ENCODE measurements at places on chromosomes 4 and X.

GRCh38 chr4:113455061-113455460 lies 306.5 kb downstream of the CAMK2D start:
- no peak for DNase-seq

DNA sequence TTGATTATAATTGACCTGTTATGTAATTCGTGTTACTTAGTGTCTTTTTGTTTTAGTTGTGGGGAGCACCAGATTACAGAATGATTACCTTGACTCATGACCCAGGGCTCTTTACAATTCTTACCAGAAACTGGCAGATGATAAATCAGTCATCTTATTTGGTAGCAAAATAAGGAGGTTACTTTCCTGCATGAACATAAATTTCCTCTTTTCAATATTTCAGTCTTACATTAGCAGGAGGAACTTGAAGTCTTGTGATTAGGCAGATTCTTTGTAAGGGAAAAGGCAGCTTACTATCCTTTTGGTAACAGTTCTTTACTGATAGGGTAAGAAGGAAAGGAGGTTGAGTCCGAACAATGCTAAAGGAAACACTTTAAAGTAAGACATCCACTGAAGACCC lies 26.0 kb upstream of the SLC25A5 start:
- no peak for DNase-seq

DNA sequence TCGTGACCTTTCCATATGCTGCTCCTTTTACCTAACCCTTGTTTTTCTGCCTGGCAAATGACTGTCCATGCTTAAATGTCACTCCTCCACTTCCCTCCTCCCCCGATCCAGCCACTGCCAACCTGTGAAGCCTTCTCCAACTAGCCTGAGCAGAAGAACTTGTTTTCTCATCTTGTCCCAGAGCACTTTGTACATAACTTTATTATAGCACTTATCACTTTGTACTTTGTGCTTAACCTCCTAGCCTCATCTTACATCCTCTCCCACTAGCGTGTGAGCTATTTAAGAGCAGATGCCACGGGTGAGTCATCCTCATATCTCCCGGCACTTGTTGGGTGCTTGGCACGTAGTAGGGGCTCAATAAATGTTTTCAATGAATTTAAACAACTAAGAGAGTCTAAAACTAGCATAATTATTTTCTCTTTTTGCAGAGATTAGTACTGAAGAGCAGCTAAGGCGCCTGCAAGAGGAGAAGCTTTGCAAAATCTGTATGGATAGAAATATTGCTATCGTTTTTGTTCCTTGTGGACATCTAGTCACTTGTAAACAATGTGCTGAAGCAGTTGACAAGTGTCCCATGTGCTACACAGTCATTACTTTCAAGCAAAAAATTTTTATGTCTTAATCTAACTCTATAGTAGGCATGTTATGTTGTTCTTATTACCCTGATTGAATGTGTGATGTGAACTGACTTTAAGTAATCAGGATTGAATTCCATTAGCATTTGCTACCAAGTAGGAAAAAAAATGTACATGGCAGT lies 46.9 kb downstream of the XIAP start:
- no peak for DNase-seq

GRCh38 chrX:136736690-136737089 lies 44.0 kb downstream of the ARHGEF6 start:
- no peak for DNase-seq

GRCh38 chr4:120065974-120066516 lies 603 bp downstream of the MAD2L1 start:
- no peak for DNase-seq

DNA sequence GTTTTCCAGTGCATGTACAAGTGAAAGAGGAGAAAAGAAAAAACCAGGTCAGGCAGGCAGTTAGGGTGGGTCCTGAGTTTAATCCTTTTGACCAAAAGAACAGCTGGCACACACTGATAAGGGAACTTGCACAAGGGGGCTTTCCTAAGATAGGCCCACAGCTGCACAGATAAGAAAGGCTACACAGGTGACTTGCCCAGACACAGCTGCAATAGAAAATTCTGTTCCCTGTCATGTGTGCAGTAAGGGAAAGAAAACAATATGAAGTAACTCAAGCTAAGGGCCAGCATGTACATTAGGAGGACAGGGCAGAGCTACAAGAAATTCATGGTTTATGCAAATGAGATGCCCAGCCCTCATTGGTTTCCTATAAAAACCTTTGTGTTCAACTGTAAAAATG lies 32.9 kb downstream of the LUZP4 start:
- DNase-seq = no peak

GRCh38 chr4:23934915-23935314 lies 45.1 kb upstream of the PPARGC1A start:
- DNase-seq = no peak

GRCh38 chr4:18007625-18008024 lies 13.9 kb downstream of the LCORL start:
- DNase-seq = no peak

- no peak for DNase-seq
Measured at GRCh38 chr4:142396279-142396678, 449.8 kb downstream of the INPP4B start.

GRCh38 chr4:76233967-76234678 lies 17.4 kb upstream of the FAM47E start:
- DNase-seq = no peak

DNA sequence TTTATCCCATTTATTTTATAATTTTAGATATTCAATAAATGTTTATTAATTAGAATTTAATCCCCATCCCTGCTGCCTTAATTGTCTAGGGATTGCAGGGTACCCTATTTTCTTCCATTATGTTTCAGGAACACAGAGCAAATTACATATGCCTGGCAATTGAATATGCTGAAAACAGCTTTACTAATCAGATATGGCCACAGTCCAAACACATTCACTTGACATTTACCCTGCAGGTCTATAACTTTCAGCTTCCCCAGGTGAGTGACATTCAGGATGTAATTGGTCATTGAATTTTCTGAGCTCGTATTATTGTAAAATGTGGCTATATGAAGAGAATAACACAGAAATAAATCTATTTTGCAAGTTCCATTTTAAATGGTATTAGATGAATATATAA lies 218.7 kb upstream of the NDST4 start:
- DNase-seq = no peak

DNA sequence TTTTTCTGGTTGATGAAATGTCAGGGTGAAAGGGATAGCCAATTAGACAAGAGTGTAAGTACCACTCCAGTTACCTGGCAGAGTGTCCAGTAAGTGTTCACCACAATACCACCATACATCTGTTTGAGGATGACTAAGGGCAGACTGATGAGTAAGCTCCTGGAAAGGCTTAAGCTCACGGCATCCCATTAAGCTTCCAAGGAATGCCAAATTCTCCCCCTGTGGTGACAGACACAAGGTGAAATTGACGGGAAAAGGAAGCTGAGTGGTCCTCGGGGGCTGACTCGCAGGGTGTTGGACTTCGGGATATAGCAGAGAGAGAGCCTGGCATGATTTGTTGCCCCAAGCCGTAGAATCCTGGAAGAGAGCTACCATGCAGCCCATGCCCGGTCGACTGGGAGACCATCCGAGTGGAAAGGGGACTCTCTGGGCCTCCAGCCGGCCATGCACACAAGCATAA lies 7.6 kb upstream of the BST1 start:
- no peak for DNase-seq

DNA sequence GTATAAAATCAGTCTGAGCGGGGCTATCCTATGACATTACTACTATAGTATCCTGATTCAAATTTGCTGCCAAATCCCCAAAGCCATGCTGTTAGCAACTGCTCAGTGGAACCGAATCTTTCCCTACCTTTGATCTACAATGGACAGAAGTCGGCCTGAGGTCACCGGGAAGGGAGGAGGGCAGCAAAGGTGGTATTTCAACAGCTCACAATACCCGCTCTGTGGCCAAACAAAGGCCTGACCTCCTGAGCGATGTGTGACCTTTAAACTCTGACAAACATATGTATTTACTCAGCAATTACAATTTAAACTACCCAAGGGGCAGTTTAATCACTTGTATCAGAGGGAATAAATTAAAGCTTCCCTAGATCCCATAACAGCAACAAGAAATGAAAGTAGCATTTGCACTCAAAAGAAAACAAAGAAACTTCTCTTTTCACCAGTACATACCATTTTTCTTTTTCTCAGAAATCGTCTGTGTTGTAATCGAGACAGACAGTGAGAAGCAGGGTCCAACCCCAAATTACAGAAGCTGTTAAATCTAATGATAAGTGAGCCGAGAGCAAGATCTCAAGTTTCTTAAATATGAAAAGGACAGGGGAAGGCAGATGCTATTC lies 11.6 kb upstream of the TMEM128 start:
- DNase-seq = no peak

- no peak for DNase-seq
Measured at GRCh38 chr4:121070696-121071639, 1.4 kb downstream of the NDNF start.

- DNase-seq = no peak
Measured at GRCh38 chrX:113330416-113330815, 489.8 kb upstream of the AMOT start.

DNA sequence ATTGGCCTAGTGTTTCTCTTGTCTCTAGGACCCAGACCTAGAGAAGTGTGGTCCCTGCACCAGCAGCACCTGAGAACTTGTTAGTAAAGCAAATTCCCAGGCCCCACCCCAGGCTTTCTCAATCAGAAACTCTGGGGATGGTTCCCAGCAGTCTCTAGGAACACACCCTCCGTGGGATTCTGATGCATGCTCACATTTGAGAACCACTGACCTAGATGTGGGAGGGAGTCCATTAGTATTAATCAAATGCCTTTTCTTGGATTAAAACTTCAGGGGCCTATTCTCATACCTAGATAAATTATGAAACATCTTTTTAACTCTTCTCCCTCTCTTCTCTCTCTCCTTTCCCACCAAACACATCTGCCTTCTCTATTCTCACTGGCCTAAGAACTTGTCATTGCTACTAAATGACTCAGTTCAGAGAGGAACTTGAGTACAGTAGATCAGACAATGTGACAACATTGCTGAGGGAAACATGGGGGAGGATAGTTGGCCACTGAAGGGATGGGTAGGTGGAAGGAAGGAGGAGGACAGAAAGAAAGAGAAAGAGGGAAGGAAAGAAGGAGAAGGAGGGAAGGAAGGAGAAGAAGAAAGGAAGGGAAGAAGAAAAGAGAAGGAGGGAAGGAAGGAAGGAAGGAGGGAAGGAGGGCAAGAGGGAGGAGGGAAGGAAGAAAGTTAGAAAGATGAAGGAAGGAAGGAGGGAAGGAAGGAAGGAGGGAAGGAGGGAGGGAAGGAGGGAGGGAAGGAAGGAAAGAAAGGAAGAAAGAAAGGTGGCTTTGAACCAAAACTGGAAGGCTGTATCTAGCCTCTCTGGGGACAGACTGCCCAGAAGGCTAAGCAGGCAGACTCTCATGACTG lies 132.7 kb upstream of the MAP3K15 start:
- DNase-seq = no peak

- DNase-seq = no peak
Measured at GRCh38 chr4:96092151-96092705, 252.3 kb downstream of the PDHA2 start.

GRCh38 chrX:140701480-140701879 lies 8.1 kb upstream of the LINC00632 start:
- DNase-seq = no peak

DNA sequence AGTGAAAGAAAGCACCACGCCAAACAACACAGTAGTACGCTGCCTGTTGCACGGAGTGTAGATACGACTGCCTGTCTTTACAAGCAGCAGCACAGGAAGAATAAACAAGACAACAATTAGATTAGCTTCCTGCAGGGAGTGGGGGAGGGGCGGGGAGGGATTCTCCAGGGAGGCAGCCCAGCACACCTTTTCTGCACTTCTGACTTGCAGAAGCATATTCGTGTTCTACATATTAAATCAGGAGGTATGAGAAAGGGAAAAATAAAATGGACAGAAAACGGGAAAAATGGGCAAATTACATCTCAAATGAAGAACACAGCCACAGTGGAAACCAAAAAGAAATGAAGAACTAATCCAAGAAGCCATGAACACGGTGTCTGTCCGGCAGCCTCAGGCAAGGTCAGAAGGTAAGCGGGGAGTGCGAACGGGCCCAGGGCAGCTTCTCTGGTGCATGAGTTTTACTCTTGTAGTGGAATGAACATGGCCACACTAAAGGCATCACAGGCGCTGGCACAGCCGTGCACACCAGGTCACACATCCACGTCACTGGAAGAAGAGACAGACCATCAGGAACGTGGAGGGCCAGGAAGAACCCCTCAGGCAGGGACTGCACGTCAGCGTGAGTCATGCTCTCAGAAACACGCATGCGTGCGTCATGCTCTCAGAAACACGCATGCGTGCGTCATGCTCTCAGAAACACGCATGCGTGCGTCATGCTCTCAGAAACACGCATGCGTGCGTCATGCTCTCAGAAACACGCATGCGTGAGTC lies 20.1 kb upstream of the ADRA2C start:
- DNase-seq = no peak

- no peak for DNase-seq
Measured at GRCh38 chrX:78074088-78074487, 30.0 kb upstream of the PGK1 start.

- no peak for DNase-seq
Measured at GRCh38 chrX:150228431-150228830, 134.7 kb upstream of the MAMLD1 start.

- no peak for DNase-seq
Measured at GRCh38 chrX:2917767-2918166, 11.4 kb downstream of the ARSD start.

DNA sequence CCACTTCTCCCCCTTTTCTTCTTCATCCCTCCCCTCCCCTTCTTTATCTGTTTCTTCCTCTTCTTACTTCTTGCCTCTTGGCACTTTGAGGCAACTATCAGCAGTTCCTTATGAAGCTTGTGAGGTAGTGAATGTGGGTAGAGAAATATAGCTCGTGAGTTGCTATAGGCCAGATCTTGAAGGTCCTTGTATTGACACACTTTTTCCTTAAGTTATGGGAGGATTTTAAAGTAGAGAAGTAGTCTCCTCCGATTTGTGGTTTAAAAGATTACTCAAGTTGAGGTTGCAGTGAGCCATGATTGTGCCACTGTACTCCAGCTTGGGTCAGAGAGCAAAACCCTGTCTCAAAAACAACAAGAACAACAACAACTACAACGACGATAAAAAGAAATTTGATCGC lies 3.4 kb upstream of the RRAGB start:
- DNase-seq = no peak

DNA sequence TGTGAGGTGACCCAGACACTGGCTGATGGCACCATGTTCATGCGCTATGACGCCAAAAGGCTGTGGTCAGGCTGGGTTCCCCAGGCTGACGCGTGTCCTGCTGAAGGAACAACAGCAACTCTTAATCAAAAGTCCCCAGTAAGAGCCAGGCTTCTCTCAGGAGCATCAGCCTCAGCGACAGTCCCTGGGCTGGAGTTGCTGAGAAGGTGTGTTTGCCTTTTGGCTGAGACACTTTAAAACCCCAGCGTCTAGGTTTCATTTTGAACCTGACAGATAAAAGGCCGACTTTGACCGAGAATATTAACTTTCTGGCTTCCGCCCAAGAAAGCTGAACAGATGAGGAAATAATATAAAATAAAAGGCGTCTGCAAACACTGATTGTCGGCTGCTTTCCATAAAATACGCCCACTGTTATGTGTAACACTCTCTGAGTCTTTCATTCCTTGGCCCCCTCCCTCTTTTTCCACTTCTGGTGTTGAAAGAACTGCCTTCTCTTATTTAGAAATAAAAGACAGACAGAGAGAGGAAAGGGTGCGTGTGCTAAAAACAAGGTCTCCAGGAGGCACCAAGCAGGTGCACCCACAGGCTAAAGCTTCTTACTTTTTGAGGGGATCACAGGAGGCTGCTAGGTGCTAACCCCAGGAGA lies 373.6 kb downstream of the MID1IP1 start:
- DNase-seq = no peak

Measured in stimulated activated CD8-positive, alpha-beta memory T cell treated with anti-CD3 and anti-CD28 coated beads, Interleukin-7, amount 100 ng/mL, for 1 hour (primary cell).